ENCODE measurements at places on chromosomes 7 and 10. TPM values are rescaled to one million over a fixed set of nuclear protein-coding genes. Genes with fewer than 3 reads are reported as not detected.

DNA sequence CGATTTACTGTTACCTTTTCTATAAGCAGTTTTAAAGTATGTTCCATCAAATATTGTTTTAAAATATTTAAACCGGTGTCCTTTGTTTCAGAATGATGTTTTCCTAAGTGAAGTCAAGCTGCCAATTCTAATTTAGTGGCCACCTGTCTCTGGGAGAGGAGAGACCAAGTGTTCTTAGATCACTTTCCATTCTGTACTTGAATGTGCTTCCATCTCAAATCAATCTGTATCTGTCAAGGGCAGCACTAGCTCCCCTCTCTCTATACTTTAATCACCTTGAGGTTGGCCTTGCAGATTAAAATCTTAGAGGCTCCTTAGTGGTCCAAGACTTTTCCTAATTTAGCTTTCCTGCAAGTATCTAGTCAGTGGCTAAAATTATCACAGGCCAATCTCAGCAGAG lies 49.6 kb downstream of the LGI1 start:
- H3K27ac ChIP-seq: no peak overlapping the region
- H3K4me3 ChIP-seq: no peak overlapping the region
- no peak for DNase-seq
- H3K27me3 ChIP-seq: peaks cover 45% of the 10 kb centered on the region
- no peaks in the 10 kb centered on the region for H3K4me1 ChIP-seq
- no peaks in the 10 kb centered on the region for H3K36me3 ChIP-seq

DNA sequence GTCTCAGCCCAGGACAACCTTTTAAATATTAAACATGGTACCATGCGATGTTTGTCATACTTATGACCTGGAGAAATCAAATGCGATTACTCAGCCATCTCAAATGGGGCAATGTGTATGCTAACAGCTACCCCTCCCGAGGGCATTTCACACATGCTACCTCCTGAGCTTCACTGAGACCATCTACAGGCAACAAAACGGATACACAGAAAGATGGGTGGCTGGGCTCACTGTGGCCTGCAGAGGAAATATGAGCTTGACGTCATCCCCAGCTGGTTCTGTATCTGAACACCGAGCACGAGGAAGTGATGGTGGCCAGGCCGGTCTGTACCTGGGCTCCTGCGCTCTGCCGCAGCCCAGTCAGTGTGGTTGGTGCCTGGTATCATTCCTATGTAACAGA lies 374.3 kb downstream of the RPS24 start:
- DNase-seq: no peak
- H3K4me3 ChIP-seq: no peak overlapping the region
- no peaks in the 10 kb centered on the region for H3K36me3 ChIP-seq
- H3K27me3 ChIP-seq: peaks cover 18% of the 10 kb centered on the region
- no peaks in the 10 kb centered on the region for H3K4me1 ChIP-seq
- no peak overlapping the region for H3K27ac ChIP-seq

GRCh38 chr7:104857458-104858425 lies 156.3 kb upstream of the KMT2E start:
- peak overlapping the region; percentile 22 for H3K27ac ChIP-seq
- no peak for DNase-seq
- H3K4me1 ChIP-seq: peaks cover 9% of the 10 kb centered on the region
- H3K4me3 ChIP-seq: peak overlapping the region; percentile 38
- H3K36me3 ChIP-seq: no peaks in the 10 kb centered on the region

GRCh38 chr10:49611816-49612512 lies 1.9 kb downstream of the SLC18A3 start:
- no peak overlapping the region for H3K27ac ChIP-seq
- peaks cover 23% of the 10 kb centered on the region for H3K4me1 ChIP-seq
- DNase-seq: no peak
- H3K27me3 ChIP-seq: peaks cover 51% of the 10 kb centered on the region
- H3K36me3 ChIP-seq: peaks cover 7% of the 10 kb centered on the region

DNA sequence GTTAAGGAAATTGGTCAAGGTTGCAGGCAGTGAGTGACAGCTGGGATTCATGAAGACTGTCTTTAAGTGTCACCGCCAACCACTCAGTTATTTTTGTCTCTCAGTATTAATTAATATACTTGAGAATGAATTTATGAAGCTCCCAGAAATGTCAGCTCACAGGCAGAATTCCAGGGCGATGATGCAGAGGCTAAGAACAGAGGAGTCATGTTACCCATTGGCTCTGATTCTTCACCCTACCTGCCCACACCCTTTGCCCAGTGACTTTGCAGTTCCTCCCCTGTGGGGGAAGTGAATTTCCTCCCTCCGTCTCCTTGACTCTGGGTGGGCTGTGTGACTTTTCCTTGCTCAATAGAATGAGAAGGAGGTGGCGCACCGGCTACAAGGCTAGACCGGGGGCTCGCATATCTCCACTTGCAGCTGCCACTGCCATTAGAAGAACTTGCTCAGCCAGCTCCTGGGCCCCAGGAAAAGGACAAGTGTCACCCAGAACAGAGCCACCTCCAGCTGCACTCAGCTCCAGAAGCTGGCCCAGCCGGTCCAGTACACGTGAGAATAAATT lies 157.1 kb upstream of the PRKCQ start:
- H3K27ac ChIP-seq: no peak overlapping the region
- DNase-seq: no peak
- no peaks in the 10 kb centered on the region for H3K36me3 ChIP-seq
- no peaks in the 10 kb centered on the region for H3K4me1 ChIP-seq
- H3K27me3 ChIP-seq: peaks cover 43% of the 10 kb centered on the region

DNA sequence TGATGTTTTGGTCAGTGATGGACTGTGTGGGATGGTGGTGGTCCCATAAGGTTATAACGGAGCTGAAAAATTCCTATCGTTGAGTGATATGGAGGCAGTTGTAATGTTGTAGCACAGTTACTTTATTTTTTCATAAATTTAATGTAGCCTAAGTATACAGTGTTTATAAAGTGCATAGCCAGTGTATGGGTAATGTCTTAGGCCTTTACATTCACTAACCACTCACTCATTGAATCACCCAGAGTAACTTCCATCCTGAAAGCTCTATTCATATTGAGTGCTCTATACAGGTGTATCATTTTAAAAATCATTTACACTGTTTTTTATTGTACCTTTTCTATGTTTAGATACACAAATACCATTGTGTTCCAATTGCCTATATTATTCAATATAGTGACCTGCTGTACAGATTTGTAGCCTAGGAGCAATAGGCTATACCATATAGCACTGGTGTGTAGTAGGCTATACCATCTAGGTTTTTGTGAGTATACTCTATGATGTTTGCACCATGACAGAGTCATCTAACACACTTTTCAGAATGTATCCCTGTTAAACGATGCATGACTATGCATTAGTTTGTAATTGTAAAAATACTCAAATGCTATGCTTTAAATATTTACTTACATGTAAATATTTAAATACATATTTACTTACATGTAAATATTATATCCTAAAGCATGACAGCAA lies 21.0 kb downstream of the PDCD4 start:
- no peak overlapping the region for H3K4me3 ChIP-seq
- H3K27me3 ChIP-seq: no peaks in the 10 kb centered on the region
- peaks cover 22% of the 10 kb centered on the region for H3K36me3 ChIP-seq
- no peak for DNase-seq
- H3K27ac ChIP-seq: no peak overlapping the region

- no peak for DNase-seq
- H3K27ac ChIP-seq: no peak overlapping the region
Measured at GRCh38 chr10:86592413-86592812, 61.9 kb upstream of the OPN4 start.

DNA sequence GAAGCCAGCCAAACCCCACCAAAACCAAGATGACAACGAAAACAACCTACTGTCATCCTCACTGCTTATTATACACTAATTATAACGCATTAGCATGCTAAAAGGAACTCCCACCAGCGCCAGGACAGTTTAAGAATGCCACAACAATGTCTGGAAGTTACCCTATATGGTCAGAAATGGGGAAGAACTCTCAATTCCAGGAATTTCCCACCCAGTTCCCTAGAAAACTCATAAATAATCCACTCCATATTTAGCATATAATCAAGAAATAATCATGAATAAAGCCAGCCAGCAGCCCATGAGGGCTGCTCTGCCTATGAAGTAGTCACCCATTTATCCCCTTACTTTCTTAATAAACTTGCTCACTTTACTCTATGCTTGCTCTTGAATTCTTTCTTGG lies 20.8 kb downstream of the MICU1 start:
- H3K36me3 ChIP-seq: no peaks in the 10 kb centered on the region
- H3K27me3 ChIP-seq: no peaks in the 10 kb centered on the region
- H3K4me3 ChIP-seq: no peak overlapping the region
- no peak for DNase-seq
- no peaks in the 10 kb centered on the region for H3K4me1 ChIP-seq
- no peak overlapping the region for H3K27ac ChIP-seq

DNA sequence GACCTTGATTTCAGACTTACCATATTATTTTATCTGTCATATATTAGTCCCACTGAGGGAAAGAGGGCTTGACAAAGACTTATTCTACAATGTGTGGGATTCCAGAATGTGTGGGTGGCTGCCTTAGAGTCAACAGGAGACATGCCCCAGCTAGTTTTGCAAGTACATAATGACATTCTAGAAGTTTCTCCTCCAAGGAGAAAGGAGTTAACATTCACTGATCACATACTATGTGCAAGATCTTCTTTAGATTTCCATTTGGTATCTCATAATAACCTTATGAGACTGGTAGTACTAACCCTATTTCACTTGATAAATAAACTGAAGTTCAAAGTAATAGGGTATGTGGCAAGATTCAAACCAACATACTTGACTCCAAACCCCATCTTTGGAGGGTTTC lies 25.2 kb downstream of the IRF5 start:
- H3K27me3 ChIP-seq: no peaks in the 10 kb centered on the region
- H3K4me1 ChIP-seq: peaks cover 16% of the 10 kb centered on the region
- H3K36me3 ChIP-seq: peaks cover 20% of the 10 kb centered on the region
- peak overlapping the region; percentile 4 for H3K27ac ChIP-seq
- no peak for DNase-seq

DNA sequence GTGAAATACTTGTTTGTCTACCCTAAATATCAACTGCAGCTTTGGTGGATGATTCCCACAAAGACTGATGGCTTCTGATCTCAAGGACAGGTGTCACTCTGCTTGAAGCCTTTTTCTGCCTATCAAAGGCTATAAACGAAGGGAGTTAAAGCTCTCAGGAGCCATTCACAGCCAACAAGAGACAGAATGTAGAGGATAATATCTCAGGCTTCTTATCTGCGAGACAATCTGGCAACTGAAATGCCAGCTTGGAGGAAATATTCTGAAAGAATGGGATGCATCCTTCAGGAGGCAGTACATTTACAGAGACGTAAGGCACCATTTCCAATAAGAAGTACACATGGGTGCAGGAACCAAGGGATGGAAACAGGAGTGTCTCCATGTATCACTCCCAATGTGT lies 549.4 kb downstream of the GPAM start:
- H3K27me3 ChIP-seq: no peaks in the 10 kb centered on the region
- no peak overlapping the region for H3K27ac ChIP-seq
- DNase-seq: no peak

The SMNDC1 gene
- 39.7 TPM for total RNA-seq

The NEURL1 gene
- 1.8 TPM for total RNA-seq

The SHTN1 gene
- not detected for total RNA-seq

The TFEC gene
- total RNA-seq: not detected

All from natural killer cell treated with Interleukin-12 subunit alpha and Interleukin-12 subunit beta and Interleukin-15 and Interleukin-18, amount 100 ng/mL, for 72 hours (primary cell).